ENCODE measurements at places on chromosomes 2 and 18. TPM values are rescaled to one million over a fixed set of nuclear protein-coding genes. Genes with fewer than 3 reads are reported as not detected.

AMER3 gene
- total RNA-seq, result not detected

VAMP8 gene
- total RNA-seq, result 122 TPM

STEAP3 gene
- not detected for total RNA-seq

HOXD1 gene
- not detected for total RNA-seq

PARD6G gene
- not detected for total RNA-seq
